COLO829 (cell line): ENCODE measurements at places on chromosomes 2 and 18.

- no peak for DNase-seq
Observed at GRCh38 chr2:144162652-144163051, 357.3 kb downstream of the ZEB2 start.

DNA sequence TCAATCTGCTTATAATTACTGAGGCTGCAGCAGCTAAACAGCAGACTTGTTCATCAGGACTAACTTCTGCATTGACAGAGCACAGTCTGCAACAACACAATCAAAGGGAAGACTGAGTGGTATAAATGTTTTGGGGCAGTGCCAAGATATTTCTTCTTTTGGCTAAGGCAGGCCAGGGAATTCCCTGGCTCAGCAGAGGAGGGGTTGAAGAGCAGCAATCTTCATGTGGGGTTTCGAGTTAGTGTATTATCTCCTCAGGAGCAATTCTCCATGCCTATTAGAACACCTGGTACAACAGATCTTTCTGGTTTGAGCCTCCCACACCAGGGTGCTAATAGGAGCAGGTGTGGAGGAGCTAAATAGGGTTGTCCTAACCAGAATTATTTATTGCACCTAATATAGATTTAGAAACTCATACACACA lies 103.0 kb upstream of the STK17B start:
- DNase-seq = no peak

- no peak for DNase-seq
Observed at GRCh38 chr2:119864318-119864717, 104.6 kb downstream of the PTPN4 start.

- no peak for DNase-seq
Observed at GRCh38 chr18:45551142-45551815, 64.0 kb upstream of the SLC14A2 start.

- DNase-seq = no peak
Observed at GRCh38 chr2:37869771-37870170, 55.3 kb upstream of the RMDN2 start.

DNA sequence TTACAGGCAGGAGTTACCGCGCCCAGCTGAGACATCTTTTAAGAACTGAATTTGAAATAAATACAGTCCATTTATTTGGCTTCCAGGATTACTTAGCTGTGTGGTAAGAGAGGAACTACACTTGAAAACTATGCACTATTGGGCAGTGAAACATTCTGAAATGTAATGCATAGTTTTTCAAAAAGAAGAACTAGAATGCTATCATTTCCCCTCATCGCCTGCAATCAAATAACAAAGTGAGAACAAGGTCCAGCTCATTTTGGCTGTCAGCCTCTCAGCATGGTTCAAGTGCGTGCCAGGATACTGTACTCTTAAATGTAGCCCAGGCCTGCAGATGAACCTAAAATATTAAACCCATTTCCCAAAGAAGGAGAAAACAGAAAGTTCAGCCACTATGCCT lies 76.6 kb upstream of the ARL5A start:
- no peak for DNase-seq

GRCh38 chr2:120625865-120626560 lies 109.7 kb upstream of the GLI2 start:
- DNase-seq = no peak

GRCh38 chr2:240230291-240230931 lies 90.0 kb upstream of the OTOS start:
- no peak for DNase-seq
